Fibroblast of skin of abdomen (primary cell): ENCODE measurements at places on chromosomes 1 and 21.
A peak's percentile ranks its signal among the peaks of the same experiment; 100 is the strongest.

- DNase-seq = no peak
Observed at GRCh38 chr21:34617753-34618339, 2.9 kb upstream of the RCAN1 start.

DNA sequence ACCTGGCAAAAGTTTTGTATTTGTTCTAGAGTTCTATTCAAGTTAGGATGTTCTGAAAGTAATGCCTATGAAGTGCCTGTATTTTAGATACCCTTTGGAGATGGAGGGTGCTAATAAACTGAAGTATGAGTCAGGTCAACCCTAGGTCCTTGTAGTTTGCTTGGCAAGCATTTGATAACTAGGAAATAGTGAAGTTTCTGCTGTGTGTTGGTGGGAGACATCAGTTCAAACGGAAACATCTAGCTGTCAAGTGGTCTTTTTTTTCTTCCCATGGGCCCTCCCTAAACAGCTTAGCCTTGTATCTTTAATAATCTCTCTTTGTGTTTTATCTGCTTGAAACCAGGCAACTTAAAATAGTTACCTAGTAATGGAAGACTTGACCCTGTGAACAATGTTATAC, 4.5 kb downstream of the MRPS6 start:
- DNase-seq = no peak

DNA sequence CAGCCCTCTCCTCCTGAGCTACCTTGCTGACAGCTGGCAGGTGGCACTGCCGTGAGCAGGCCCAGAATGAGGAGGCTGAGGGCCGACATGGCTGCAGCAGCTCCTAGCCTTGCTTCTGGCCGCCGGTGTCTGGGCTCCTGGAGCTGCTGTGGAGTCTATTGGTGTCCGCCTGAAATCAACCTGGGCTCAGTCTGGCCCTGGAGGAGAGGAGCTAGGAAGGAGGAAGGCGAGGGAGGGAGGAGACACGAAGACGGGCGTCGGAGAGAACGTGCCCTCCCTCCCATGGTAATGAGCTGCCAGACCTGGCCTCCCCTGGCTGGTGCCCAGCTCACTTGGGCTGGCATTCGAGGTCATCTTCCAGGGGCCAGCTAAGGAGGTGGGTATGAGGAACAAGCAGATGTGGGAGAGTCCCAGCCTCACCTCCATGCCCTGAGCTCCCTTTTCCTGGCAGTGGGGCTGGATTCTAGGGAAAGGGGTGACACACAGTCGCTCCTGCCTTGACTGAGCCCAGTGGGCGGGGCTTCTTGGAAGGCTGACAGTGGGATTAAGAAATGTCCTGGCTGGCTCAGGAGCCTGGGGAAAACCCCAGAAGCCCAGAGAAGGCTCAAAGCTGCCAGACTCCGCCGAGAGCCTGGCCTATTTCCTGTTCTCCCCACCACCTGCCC, at the start of gene PDZK1IP1:
Gene PDZK1IP1 (minus strand): TSS at position 193 of the 665 bp plus-strand sequence. CDS start 104 bp downstream, at position 89.
- peak; percentile 50 for DNase-seq

DNA sequence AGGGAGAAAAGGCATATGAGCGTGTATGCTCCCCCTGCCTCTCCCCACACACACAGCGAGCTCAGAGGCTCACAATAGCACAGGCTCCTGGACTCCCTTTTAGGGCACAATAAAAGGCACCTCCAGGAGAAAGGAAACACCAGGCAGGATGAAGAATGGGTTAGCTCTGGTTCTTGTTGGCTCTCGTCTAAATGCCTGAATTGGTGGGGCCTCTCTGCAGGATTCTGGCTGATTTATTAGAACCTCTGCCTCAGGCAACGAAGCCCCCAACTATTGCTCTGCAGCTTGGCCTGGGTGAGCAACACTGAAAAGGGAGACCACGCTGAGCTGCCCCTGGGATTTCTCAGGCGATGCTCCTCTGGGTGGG, 590.9 kb upstream of the PLXNA2 start:
- no peak for DNase-seq

GRCh38 chr1:99327357-99327756, 63.1 kb downstream of the PLPPR4 start:
- DNase-seq = no peak

- DNase-seq = no peak
Observed at GRCh38 chr1:59071289-59071688, 225.6 kb upstream of the FGGY start.

GRCh38 chr1:8226747-8227146, 91.2 kb upstream of the SLC45A1 start:
- DNase-seq = no peak

GRCh38 chr1:26191739-26192138, 1.3 kb downstream of the CATSPER4 start:
- DNase-seq = no peak

- peak; percentile 1 for DNase-seq
Observed at GRCh38 chr21:30434033-30434631, 4.1 kb downstream of the KRTAP13-4 start.

GRCh38 chr1:25051504-25051903, 121.4 kb upstream of the RUNX3 start:
- DNase-seq = no peak

DNA sequence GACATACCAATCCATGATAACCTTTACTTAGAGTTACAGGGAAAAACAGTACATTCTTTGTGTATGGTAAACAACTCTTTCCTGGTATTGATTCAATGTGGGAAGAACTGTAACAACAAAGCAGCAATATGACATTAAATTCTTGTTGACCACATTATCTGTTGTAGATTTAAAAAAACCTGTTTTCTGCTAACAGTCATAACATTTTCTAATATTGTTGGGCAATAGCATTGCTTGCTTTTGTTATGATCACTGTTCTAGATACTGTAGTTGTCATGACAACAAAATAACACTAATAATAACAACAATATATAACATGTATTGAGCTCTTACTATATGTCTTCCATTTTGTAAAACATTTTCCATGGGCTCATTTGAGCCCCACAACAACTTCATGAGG, 54.2 kb downstream of the PDE4B start:
- no peak for DNase-seq

DNA sequence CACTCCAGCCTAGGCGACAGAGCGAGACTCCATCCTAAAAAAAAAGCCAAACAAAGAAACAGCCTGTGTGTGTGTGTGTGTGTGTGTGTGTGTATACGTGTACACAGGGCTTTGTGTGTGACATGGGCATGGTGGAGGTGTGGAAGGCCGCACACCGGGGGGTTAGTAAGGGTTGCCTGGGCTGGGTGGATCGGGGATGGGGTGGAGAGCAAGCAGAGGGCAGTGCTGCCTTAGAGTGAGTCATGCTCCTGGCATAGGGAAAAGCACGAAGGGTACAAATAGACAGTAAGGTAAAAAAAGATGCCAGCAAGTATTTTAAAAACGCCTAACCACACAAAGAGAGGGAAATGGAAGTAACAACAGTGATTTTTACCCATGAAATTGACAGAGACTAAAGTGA, 6.2 kb downstream of the PRMT2 start:
- DNase-seq = no peak

- peak; percentile 87 for DNase-seq
Observed at GRCh38 chr1:53449021-53449420, 10.2 kb upstream of the DMRTB1 start.

DNA sequence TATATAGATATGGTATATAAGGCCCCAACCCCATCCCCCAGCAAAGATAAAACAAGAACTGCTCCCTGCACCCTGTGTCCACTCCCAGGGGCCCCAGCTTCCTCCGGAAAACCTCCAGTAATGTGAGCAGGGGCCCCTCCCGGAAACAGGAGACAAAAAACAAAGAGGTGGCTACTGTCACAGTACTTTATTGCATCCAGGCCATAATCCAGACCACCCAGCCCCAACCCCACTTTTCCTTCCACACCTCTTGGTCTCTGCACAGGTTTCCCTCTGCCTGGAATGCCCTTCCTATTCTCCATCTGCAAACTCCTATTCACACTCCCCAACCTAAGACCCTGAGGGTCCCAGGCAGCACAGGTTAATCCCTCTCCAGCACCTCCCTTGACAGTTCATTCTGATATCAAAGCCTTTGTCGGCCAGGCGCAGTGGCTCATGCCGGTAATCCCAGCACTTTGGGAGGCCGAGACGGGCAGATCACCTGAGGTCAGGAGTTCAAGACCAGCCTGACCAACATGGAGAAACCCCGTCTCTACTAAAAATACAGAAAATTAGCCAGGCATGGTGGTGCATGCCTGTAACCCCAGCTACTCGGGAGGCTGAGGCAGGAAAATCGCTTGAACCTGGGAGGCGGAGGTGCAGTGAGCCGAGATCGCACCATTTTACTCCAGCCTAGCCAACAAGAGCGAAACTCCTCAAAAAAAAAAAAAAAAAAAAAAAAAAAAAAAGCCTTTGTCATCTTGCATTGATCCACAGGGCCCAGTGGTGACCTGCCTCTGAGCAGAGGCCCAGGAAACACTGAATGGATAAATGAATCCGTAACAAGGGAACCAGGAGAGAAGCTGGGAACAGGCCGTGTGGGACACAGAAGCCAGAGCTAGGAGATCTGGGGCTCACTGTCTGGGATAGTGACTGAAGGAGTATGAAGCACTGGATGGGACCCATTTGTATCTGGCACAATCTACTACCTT, 2.3 kb upstream of the AUNIP start:
- DNase-seq = no peak

DNA sequence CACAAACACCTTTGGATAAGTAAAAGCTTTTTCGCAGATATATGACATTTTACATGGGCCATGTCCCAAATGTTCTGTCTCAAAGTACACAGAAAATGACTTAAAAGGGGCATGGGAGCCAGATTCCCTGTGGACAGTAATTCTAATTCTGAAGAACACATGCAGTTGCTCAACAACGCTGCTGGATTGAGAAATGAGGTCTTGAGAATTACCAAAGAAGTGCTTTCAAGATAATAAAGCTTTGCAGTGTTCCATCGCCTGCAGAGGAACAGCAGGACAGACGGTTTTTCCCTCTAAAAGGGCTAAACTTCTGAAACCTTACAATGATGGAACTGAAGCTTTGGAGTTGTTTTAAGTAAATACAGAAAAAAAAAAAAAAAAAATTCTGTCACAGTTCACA, 55.3 kb upstream of the HSPA13 start:
- DNase-seq = no peak

DNA sequence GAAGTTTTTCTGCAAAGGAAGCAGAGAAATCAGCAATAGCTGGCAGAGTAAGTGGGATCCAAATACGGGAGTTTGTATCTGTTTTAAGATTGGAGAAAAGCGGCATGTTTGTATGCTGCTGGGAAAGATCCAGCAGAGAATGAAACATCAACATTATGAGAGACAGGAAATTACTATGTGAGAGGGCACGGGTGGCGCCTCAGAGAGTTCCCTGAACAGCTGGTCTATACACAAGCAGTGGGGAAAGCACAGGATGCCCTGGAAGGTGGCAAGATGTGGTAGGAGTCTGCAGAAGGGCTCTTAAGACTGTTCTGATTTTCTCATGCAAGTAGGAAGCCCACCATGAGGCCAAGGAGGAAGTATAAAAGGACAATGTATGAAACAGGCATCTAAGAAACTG, 130.4 kb downstream of the RERE start:
- no peak for DNase-seq

GRCh38 chr1:77015748-77016341, 148.6 kb downstream of the ST6GALNAC5 start:
- DNase-seq = no peak

DNA sequence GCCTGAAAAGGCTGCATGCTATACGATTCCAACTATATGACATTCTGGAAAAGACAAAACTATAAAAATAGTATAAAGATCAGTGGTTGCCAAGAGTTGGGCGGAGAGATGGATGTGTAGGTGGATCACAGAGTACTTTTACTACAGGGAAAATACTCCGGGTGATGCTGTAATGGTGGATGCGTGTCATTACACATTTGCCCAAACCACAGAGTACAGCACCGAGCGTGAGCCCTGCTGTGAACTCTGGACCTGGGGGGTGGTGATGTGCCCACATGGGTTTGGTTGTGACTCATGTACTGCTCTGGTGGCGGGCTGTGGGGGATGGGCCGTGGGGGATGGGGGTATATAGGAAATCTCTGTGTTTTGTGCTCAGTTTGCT, 162.7 kb upstream of the COL6A1 start:
- DNase-seq = peak; percentile 80

DNA sequence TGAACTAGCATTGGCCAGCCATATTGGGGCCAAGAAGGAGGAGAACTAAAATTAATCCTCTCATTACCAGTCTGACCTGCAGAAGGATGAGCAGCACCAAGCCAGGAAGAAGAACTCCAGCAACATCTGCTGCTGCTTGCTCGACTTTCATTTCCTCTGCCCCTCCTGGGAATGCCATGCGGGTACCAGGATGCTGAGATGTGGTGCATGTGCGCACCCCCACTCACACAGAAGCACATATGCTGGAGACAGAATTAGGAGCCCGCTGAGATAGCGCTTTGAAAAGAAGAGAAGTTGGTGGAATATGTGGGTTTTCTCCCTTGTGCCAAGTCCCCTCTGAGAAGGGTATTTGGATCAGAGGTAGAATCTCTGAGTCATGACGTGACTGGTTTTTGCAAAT, 70.4 kb downstream of the PLXNA2 start:
- DNase-seq = no peak

DNA sequence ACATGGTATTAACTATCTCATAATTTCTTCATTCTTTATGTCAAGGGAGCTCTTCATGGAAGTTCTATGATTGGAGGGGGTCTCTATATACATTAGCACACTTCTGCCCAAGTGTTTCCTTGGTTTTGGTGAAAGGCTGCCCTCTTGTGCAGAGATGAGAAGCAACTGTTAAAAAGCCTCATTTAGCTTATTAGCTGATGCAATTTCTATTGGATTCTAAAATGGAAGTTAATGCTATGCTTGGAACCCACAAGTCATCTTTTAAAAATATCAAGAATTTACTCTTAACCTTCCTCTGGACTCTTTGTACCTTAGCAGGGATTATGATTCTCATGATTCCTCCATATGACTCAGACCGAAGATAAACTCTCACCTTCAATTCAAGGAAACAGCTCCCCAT, 328.9 kb downstream of the PTBP2 start:
- peak; percentile 76 for DNase-seq

DNA sequence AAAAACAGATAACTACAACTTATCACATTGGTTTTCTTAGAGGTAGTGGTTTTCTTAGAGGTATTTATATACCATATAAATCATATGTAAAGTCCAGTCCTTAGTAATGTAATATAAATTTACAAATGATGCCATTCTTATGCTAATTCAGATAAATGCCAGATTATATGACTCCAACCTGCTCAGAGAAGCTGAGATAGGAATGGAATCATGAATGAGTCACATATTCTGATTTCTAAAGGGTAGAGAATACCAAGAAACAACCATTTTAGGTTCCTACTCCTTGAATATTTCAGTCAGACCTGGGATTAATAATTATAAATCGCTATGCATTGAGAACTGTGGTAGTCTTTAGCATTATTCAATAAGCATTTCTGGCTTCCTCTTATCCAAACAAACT, 760.1 kb upstream of the NEGR1 start:
- DNase-seq = no peak

DNA sequence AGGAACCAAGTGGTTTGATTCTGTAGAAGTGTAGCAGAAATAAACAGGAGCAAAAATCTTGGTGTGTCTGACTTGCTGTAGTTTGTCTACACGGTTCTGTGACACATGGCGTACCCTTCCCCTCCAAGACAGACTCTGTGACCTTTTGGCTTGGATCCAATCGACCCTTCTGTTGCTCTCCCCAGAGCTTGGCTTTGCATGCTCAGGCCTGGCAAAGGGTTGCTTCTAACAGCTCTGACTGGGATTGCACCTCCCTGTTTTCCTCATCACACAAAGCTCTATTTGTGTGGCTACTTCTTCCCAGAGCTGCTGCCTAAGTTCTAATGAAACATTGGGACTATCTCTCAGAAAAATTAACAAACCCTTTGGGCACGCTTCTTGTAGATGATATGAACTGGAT, 24.0 kb downstream of the NGF start:
- DNase-seq = no peak
